ENCODE measurements at places on chromosomes 3 and 15.

- DNase-seq = no peak
Observed at GRCh38 chr15:45105586-45105985, 8.4 kb downstream of the DUOX2 start.

- no peak for DNase-seq
Observed at GRCh38 chr15:95448531-95449229, 881.8 kb upstream of the NR2F2 start.

DNA sequence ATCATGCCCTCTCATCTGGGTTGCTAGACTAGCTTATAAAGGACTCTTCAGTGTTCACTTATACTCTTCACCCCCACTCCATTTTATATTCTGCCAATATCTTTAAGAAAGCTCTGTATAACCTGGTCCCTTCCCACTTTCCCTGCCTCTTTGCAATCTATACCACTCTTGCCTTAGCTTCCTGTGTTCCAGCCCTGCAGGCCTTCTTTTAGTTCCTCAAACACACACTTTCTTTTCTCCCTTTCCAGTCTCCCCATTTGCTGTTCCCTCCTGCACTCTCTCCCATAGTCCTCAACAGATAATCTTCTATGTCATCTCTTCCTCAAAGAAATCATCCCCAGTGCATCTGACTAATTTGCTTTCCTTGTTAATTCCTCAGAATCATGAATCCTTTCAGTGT lies 28.7 kb downstream of the SENP8 start:
- DNase-seq = no peak

- no peak for DNase-seq
Observed at GRCh38 chr3:72520690-72521308, 327.4 kb downstream of the SHQ1 start.

DNA sequence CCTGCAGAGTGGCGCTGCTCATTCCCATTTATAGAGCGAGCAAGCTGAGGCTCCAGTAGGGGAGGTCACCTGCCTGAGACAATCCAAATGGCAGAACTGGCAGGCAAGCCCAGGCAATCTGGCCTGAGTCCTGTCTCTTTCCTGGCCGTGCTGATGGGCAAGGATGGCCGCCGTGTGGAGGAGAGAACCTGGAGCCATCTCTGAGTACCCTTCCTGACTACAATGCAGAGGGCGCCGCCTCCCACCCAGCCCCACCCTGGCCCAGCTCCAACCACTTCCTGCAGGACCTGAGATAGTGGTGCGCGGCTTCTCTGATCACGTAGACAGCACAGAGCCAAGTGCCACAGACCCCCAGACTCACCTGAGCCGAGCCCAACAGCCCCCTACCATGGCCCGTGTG lies 7.0 kb downstream of the TLR9 start:
- no peak for DNase-seq

DNA sequence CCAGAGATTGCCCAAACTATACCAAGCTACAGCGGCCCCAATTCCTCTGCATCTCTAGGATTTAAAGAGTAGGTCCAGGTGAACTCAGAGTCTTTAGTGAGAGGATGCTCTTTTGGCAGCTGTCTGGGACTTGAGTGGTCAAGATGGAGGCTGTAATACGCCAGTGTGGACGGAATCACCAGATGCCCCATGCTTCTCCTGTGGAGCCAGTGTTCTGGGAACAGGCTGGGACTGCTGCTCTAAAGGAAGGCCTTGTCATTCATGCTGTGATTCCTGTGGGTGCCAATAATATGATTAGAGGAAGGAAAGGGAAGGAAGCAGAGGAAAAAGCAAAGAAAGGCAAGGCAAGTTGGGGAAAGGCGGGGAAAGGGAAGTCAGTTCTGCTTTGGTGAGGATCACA lies 17.4 kb upstream of the NOX5 start:
- DNase-seq = no peak

DNA sequence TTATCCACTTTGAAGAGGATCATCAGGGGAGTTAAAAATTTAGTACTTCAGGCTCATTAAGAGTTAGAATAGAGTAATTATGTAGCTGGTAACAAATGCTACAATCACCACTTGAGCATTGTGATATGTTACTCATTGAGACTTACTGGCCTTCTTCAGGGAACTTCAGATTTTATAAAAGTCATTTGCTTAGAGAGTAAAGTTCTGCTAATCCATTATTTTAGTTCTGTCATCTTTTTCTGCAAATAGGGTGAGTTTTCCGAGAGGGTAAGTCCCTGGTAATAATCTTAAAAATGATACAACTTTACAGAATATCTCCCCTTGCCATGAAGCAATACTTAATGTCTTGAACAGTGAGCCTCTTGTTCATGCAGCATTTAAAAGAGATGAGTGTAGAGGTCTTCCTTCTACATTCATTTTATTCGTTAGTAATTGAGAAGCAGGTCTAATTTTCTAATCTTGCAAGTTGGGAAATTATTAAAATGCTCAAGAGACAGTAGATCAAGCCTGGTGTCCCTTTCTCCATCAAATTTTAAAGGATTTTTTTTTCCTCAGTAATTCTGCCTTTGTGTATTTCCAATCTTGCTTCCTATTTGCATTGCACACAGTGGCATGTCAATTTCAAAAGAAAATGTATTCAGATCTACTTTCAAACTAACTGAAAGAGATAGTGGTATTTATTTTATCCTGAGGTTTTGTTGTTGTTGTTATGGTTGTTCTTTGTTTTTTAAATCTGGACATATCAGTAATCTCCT lies 52.6 kb downstream of the MBNL1 start:
- no peak for DNase-seq

- DNase-seq = peak; percentile 47
Observed at GRCh38 chr15:85026304-85027032, 44.8 kb downstream of the PDE8A start.

DNA sequence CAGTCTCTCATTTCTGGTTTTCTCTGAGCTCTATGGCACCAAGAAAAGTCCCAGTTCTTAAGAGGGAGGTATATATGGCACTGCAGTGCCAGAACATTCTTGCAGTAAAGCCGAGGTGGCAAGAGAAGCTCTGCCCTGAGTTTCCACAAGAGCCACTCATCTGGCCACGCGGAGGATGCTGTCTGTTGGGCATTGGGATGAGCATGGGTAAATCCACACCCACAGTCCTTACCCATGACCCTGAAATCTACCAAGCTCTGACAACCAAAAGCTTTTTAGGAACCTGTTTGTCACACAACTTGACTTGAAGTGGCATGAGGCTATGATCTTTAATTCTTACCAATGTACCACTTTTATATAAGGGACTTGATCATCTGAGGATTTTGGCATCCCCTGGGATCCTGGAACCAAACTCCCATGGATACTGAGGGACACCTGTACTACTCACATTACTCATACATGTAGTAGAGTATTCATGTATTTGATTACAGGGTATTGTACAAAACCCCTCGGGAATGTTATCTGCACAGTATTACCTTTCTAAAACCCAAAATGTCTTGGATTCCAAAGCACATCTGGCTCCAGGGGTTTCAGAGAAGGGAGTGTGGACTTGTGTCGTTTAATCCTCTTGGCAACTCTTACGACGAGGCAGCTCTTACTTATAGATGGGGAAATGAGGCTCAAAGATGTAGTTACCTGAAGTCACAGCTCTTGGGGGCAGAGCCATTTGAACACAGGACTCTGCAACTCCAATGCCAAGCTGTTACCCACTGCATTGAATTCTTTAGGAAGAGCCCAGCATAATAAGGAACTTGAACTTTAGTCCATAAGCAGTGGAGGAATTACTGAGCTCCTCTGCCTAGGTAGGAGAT lies 8.8 kb downstream of the RPL32 start:
- no peak for DNase-seq

DNA sequence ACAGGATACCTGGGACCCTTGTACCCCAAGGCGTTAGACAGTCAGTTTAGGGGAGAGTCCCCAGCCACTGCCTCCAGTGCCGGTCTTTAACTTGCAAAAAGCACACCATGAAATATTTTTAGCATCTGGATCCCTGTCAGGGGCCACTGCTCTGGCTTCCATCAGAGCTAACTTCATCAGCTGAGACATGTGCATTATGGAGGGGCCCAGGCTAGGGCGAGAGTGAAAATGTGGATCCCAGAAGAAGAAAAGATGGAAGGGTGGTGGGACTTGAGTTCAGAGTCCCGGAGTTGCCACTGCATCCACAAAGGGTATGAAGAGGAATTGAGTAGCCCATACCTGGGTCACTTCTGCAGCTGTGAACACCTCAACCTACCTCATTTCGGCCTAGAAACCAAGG lies 23.5 kb upstream of the SPATA12 start:
- no peak for DNase-seq

GRCh38 chr15:98735895-98736617 lies 87.7 kb downstream of the IGF1R start:
- DNase-seq = no peak

DNA sequence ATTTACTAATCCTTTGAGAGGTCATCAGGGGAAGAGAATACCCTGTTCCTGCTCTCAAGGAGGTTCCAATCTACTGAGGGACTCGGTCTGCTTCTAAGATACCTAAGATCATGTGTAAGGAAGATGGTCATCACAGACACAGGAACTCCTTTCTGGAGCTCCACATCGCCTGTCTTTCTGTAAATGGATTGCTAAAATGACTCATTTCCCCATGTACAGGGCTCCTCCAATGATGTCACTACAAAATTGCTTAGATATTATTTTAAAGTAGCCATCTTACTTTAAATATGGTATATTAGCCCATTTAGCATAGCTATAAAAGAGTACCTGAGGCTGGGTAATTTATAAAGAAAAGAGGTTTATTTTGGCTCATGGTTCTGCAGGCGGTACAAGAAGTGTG lies 206.1 kb upstream of the PROK2 start:
- no peak for DNase-seq

DNA sequence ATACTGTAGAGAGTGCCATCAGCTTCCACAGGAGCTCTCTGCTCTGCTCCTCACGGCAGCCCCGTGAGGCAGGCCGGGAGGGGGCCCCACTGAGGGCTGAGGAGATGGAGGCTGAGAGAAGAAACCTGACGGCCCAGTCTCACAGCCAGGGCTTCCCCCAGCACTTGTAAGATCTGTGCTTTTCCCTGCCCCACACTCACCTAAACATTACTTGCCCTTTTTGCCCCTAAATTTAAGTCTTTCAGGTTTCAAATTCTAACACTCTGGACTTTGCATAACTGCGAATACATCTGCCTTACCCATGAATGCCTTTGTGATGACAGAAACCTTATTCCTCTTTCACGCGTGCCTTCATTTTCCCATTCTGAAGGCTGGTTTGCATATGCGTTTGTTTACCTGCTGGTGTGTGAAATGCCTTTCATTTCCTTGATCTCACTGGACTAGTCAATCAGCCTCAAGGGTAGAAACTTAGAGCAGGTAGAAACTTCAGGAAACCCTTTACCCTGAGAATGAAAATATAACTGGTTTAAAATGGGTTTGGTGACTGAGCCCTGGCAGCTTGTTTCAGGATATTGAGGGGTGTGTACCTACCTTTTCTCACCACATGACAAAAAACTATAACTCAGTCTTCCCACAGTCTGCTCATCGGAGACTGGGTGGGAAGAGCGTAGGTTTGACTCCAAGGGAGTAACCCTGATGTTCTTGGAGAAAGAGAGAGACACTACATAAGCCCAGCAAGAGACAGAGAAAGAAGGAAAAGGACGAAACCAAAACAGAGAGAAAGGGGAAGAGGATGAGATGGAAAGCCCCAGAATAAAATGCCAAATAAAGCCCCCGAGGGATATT lies 20.1 kb downstream of the SLC12A8 start:
- DNase-seq = no peak

DNA sequence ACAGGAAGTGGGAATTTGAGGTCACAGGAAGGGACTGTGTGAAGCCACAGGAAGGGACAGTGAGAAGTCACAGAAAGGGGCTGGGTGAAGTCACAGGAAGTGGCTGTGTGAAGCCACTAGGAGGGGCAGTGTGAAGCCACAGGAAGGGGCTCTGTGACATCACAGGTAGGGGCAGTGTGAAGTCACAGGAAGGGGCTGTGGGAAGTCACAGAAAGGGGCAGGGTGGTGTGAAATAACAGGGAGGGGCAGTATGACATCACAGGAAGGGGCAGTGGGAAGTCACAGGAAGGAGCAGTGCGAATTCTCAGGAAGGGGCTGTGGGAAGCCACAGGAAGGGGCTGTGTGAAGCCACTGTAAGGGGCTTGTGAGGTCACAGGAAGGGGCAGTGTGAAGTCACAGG lies 35.8 kb downstream of the GASK1A start:
- no peak for DNase-seq

- DNase-seq = peak; percentile 66
Observed at GRCh38 chr15:101127506-101128076, 124.3 kb downstream of the CHSY1 start.

DNA sequence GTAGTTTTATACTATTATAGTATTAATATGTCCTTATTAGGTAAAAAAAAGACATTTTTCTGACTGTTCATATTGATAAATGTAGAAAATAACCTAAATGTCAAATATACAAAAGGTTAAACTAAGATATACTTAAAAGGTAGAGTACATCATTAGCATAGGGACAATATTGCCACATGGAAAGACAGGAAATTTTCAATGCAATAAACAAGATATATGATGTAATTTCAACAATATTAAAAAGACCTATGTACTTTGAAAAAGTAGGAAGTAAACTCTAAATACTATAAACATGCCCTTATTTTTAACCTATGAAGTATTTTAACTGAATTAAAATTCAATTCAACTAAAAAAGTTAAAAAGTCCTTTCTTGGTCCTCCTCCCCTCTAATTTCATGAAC lies 1.9 kb downstream of the SPG11 start:
- DNase-seq = no peak

DNA sequence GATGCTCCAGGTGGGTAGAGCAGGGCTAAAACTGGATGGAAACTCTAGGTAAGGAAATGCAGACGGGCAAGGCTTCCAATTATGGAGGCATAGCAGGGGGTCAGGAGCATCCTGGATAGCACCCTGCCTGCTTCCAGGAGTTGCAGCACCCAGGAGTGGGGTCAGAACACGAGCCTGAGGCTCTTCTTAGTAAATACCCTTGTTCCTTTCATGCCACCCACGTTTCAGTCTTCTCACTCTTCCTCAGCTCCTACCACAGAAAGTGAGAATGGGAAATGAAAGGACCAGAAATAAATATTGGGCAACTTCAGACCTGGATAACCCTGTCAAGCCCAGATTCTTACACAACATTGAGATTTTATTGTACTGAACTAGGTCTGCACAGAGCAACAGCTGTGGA lies 16.4 kb downstream of the CCR1 start:
- DNase-seq = no peak

DNA sequence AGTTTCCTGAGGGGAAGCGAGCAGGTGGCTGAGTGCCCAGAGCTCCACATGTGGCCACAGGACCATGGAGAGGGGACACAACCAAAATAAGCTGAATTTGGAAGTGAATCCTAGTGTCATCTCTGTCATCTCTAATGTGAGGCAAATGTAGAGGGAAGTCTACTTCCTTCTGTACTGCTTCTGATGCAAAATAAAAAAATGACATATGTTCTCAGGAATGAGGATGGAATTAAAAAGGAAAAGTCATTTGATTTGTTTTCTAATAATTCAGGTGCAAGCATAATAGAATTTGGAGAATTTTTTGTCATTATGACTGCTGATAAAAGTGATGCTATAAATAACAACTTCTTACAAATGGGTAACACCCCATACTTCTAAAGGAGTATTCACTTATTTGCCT lies 59.5 kb upstream of the POU1F1 start:
- no peak for DNase-seq

GRCh38 chr3:149494022-149494758 lies 19.7 kb downstream of the TM4SF4 start:
- DNase-seq = peak; percentile 59

- no peak for DNase-seq
Observed at GRCh38 chr15:37058316-37058985, 41.9 kb downstream of the MEIS2 start.

- no peak for DNase-seq
Observed at GRCh38 chr3:197175503-197175902, 122.9 kb downstream of the DLG1 start.

All from mucosa of gallbladder (tissue), 1 donor.